ENCODE measurements at places on chromosomes 16 and 17.
A peak's percentile ranks its signal among the peaks of the same experiment; 100 is the strongest.

- DNase-seq, result no peak
These were observed 4.0 kb upstream of the FASN start for GRCh38 chr17:82101767-82102679.

DNA sequence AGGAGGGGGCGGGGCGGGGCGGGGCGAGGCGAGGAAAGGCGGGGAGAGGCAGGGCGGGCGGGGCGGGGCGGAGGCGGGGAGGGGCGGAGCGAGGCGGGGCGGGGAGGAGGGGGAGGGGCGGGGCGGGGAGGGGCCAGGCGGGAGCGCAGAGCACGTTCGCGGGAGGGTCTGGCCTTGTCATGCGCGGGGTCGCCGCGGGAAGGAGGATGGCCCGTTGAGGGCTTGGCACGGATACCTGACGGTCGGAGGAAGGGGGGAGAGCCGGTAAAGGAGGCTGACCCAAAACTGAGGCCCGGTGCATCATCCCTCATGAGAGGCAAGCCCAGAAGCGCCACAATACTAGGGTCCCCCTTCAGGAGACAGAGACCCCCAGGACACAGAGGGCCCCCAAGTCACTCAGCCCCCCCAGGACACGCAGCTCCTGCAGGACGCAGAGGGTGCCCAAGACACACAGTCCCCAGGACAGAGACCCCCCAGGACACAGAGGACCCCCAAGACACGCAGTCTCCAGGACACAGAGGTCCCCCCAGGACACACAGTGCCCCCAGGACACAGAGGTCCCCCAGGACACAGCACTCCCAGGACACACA is 593 bp upstream of the WDR45B start:
- no peak for DNase-seq

DNA sequence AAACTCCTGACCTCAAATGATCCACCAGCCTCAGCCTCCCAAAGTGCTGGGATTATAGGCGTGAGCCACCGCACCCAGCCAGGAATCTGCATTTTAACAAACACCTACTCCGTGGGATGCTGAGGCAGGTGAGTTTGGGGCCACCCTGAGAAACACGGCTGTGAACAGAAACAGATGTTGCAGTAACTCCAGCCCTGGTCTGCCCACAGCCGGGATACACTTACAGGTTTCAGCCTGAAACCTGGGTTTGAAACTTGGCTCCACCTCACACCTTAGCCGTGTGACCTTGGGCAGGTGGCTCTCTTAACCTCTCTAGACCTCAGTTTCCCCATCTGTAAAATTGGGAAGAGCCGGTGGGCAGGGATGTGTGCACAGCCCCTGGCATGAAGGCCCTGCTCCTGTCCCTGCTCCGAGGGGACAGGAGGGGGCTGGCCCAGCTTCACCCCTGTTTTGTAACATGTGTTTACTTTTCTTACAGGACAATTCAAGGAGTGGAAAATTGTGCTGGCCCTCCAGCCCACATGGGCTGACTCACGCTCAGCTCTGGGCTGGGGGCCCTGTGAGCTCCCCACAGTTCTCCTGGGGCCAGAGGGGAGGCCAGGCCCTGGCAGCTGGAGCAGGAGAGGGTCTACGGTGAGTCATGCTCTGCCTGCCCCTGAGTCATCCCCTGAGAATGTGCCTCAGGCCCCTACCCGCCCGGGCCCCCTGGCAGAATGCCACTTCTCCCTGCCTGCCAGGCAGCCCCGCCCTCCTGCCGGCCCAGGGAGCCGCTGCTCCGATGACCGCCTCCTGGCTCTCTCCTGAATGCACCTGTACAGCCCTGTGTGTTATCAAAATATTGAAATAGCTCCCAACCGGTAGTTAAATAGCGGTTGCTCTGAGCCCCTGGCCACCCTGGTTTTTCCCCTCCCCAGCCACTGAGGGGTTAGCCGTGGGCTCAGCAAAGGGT is 7.7 kb upstream of the PPL start:
- DNase-seq, result no peak

DNA sequence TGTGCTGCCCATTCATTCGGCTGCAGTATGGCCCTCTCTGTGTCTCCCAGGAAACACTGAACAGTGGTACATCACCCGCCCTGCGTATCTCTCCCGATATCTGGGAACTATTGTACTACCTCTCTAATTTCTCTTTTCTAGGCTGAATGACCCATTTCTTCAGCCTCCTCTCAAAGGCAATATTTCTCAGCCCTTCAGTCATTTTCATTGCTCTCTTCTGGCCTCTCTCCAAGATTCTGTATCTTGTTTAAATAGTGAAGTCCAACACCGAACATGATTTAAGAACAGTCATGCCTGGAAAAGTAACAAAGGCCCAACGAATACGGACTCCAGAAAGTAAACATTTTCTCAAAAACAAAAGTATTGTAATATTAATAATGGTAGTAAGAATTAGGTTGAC is 220.1 kb downstream of the ZFHX3 start:
- no peak for DNase-seq

DNA sequence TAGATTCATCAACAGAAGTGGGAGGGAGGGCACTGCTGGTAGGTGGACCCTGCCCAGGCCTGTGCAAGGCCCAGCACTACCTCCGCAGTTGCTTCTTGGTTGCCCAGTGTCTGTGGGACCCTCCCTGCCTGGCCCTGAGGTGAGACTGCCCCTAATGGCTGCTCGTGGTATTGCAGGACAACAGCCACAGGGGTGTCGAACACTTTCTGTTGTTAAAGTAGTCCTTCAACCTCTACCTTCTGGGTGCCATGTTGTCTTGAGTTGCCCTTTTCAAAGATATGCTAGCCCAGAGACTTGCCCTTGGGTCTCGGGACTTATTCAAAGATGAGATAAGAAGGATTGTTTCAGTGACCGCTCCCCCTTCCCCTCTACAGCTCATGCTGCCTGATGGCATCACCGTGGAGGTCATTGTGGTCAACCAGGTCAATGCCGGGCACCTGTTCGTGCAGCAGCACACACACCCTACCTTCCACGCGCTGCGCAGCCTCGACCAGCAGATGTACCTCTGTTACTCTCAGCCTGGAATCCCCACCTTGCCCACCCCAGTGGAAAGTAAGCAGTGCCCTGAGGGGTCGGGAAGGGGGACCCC is 29.1 kb downstream of the AKAP1 start:
- no peak for DNase-seq

DNA sequence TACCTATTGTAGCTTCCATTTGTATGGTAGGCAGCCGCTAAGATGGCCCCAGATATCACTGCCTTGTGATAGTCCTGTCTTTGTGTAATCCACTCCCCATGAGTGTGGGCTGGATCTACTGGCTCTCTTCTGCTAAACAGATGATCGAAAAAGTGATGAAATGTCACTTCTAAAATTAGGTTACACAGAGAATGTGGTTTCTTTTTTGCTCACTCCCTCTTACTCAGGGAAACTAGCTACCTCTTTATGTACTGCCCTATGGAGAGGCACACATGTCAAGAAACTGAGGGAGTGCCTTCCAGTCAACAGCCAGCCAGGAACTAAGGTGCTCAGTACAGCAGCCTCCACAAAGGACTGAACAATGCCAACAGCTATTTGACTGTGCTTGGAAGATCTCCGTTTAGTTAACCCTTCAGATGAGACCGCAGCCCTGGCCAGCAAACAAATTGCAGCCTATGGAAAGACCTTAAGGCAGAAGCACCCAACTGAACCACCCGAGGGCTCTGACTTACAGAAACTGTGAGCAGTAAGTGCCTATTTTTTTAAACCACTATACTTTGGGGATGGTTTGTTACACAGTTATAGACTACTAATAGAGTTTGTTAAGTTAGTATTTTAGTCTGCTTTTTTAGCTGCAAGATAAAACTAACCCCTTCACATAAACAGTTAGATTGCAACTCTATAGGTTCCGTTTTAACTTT is 113.2 kb upstream of the MAF start:
- DNase-seq, result no peak

DNA sequence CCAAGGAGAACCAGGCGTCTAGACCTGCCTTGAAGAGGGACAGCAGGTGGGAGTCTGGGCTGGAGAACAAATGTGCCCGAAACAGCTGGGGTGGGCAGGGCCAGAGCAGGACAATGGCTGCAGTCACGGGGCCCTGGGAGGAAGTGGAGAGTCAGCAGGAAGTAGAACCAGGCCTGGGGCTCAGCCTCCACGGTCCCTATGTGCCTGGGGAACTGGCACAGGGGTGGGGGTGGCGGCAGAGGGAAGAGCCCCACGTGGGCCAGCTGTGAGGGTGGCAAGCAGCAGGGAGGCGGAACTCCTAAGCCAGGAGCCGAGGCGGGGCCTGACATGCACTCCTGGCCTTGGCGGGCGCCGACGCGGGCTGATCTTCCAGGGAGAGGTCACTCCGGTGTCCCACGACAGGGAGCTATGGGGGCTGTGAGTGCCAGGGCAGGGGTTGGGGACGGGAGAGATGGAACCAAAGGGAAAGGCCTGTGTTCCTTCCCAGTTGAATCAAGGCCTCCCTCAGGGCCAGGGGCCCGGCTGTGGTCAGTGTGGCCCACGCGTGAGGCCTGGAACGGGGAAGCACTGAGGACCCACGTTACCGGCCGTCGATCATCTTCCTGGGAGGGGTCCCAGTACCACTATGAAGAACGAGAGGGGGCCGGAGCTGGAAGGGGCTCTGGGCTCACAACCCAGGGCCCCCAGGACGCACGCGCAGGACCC is 42.7 kb downstream of the TIMM22 start:
- no peak for DNase-seq

GRCh38 chr16:1332618-1333148 is 762 bp upstream of the BAIAP3 start:
- DNase-seq, result no peak

GRCh38 chr16:86466696-86467406 is 43.5 kb upstream of the FOXF1 start:
- DNase-seq, result no peak

DNA sequence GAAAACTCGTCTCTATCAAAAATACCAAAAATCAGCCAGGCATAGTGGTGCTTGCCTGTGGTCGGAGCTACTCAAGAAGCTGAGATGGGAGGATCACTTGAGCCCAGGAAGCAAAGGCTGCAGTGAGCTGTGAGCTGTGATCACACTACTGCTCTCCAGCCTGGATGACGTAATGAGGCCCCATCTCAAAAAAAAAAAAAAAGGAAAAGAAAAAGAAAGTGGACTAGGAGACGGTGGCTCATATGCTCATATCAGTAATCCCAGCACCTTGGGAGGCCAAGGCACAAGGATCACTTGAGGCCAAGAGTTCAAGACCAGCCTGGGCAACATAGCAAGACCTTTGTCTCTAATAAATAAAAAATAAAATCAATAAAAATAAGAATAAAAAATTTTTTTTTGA is 8.8 kb upstream of the SUMO2 start:
- no peak for DNase-seq

GRCh38 chr17:1996800-1997288 is 28.3 kb downstream of the RTN4RL1 start:
- no peak for DNase-seq

DNA sequence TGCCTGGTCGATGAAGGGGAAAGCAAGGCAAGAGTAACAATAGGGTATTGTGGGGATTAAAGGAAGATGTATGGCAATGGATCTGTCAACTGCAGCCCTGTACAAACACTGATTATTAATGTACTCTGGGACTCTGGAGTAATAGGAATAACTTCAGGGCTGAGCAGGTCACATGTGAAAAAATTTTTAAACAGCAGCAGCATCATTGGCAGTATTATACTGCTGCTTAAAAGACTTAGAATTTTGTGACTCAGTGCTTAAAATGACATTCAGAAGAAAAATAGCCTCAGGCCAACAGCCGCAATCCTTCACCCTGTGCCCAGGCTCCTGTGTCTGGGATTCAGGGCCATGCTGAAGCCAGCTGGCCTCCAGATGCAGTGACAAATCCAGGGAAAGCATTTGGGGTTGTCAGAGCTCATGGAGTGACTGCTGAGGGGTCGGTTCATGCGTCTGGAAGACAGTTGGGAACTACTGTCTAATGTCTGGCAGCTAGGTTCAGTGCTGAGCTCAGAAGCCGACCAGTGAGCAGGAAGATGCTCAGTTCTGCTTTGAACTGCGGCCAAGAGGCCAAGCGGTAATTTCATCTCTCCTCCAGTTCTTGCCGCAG is 22.2 kb downstream of the TEX2 start:
- DNase-seq, result no peak

DNA sequence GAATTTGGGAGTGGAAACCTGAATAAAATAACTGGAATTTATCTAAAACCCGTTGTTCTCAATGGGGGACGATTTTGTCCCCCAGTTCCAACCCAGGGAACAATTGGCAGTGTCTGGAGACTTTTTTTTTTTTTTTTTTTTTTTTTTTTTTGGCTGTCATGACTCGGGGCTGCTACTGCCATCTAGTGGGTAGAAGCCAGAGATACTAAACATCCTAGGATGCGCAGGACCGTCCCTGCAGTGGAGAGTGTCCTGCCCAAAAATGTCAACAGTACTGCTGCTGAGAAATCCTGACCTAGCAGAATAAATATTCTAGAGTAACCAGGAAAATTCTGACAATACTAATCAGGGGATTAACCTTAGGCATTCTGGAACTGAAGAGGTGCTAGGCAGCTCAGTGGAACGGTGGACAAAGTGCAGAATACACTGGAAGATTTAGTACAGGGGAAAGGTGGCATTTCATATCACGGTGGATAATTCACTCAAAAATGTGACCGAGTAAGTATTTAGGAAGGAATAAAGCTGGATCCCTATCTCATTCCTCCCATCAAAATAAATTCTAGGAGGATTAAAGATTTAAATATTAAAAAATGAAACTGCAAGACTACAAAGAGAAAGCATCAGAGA is 107.6 kb downstream of the SPECC1 start:
- no peak for DNase-seq

DNA sequence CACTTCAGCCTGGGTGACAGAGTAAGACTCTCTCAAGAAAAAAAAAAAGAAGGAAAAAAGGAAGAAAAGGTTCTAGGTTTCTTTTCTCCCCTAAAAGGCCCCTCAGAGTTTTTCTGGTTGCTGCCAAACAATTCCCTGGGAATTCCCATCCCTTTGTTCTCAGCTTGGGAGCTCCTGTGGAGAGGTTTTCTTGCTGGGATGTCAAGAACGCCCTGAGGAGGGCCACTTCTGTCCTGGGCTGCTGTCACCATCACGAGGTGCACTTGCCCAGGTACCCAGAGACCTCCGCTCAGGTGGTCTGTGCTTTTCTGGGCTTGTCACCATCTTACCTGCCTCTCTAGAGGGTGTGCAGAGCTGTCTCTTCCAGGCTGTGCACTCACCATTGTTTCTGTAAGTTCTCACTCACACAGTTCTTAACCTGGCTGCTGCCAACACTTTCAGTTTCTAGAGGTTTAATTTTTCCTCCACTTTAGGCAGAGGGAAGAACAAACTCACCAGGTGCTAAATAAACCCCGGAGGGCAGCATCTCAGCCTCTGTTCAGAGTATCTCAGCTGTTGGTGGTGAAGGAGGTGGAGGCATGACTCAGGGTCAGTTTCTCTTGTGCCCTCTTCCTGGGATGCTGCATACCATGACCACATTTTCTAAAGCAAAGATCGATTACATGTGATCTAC is 2.4 kb upstream of the COX6A2 start:
- no peak for DNase-seq

DNA sequence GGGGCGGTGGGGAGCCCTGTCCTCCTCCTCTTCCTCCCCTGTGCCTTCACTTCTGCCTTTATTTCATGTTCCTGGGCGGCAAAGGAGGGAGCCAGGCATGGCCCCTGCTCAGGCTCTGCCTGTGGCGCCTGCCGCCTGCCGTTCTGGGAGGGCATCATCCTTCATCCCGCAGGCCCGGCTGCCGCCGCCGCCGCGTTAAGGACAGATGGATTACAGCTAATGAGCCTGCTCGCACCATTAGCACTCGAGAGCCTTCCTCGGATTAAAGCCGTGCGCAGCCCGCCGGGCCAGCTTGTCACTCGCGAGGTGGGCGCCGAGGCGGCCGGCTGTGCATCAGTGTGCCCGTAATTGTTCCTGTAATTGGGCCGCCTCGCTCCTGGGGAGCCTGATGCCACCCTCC is 127.7 kb upstream of the GSE1 start:
- DNase-seq, result peak; percentile 50

GRCh38 chr16:28859326-28859725 is 4.3 kb upstream of the SH2B1 start:
- DNase-seq, result no peak

GRCh38 chr17:27315322-27315721 is 21.4 kb downstream of the WSB1 start:
- DNase-seq, result no peak

All from cerebellar nuclear complex (tissue), 1 donor.